NCI-H187 treated with DMSO at 0.1 percent for 48 hours (cell line): ENCODE measurements at places on chromosomes 3 and 15.

DNA sequence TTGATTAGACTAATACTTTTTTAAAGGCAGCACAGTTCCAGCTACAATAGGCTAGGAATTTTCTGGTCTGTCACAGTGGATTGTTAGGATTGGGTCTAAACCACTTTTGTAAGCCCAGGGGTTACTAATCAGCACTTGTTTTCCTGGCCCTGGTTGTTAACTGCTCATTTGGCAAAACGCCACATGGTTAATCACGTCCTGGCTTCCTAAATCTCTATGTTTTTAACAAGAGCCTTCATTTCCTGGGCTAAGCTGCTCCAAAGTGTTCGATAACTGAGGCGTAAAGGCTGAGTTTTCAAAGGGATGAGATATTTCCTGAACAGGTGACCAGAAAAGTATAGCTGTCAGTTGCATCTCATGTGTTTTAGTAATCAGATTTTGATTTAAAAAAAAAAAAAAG lies 38.9 kb upstream of the CLRN1 start:
- DNase-seq = no peak

DNA sequence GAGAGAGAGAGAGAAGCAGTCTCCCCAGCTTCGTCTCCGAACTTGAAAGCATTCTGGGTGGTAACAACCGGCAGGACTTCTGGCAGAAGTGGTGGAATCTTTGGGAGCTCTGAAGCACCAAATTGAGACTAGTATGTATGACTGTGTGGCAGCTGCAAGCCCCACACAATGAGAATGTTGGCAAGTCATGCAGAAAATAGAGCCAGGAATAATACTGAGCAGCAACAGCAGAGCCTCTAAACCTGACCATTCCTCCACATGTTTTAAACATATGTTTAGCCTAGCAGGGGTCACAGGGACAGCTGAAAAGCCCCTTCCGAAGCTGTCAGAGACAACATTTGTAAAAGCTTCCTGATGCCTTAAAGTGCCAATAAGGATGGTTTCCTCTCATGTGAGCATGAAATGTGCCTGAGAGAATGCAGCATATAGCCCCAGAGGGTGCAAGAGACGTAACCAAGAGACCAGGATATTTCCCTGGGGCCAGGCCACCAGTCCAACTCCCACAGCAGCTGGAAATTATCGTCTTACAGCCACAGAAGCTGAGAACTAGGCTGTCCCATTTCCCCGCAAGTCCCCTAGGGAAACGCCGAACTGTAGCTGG lies 178.6 kb upstream of the CCDC54 start:
- DNase-seq = no peak

DNA sequence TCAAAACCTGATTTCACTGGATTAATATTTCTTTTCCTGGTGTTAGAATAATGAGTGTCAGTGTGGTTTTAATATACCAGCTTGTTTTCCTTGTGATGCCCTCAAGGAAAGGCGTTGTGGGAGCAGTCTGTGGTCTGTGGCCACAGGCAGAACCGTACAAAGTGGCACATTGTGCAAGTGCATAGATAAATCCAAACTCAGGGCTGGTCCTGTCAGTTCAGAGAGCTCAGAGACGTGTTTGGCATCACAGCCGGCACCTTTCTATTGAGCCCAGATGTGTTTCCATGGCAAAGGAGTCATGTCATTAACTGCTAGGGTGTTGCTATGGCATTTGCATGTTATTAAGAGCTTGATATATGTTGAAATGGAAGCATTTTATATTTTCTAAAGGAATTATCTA lies 289.9 kb upstream of the RASGRP1 start:
- no peak for DNase-seq

DNA sequence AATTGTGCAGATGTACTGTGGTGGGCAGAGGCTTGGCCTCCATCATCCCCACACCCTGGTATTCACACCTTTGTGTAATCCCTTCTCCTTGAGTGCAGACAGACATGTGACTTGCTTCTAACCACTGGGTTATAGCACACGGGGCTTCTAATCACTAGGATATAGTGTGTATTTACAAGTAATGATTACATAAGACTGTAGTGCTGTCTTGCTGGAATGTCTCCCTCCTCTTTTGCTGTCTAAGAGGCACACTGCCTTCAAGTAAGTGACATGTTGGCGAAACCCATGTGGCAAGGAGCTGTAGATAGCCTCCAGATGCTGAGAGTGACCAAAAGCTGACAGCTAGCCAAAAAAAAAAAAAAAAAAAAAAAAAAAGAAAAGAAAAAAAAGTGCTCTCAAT lies 542.7 kb upstream of the MDFIC2 start:
- DNase-seq = no peak

- no peak for DNase-seq
Observed at GRCh38 chr15:71152542-71152941, 37.3 kb downstream of the THSD4 start.

- DNase-seq = no peak
Observed at GRCh38 chr3:28768439-28768838, 419.8 kb upstream of the AZI2 start.

GRCh38 chr15:77387365-77388105 lies 32.4 kb downstream of the PEAK1 start:
- DNase-seq = no peak

GRCh38 chr15:62209322-62209721 lies 44.2 kb upstream of the C2CD4B start:
- DNase-seq = no peak

DNA sequence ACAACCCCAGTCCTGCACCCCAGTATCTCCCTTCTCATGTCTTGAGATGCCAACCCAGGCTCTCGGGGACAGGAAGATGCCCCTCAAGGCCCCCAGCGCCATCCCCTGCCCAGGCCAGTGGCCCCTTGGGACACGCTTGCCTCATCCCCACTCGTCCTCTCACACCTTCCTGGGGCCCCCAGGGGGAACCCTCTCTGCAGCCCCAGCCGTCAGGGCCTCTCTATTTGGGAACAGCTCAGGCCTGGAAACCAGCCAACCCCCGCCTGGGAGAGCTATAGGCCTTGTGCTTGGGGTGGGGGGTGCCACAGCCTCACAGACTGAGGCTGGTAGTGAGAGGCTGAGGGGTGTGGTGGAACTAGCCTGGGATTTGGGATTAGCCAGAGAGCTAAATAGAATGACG lies 7.8 kb downstream of the LINGO1 start:
- DNase-seq = no peak
